Right hindlimb (tissue), 1 donor: ENCODE measurements at places on chromosomes 3 and 15.
A peak's percentile ranks its signal among the peaks of the same experiment; 100 is the strongest.

GRCh38 chr3:68033867-68034266, 379.5 kb upstream of the SUCLG2 start:
- no peak for DNase-seq

DNA sequence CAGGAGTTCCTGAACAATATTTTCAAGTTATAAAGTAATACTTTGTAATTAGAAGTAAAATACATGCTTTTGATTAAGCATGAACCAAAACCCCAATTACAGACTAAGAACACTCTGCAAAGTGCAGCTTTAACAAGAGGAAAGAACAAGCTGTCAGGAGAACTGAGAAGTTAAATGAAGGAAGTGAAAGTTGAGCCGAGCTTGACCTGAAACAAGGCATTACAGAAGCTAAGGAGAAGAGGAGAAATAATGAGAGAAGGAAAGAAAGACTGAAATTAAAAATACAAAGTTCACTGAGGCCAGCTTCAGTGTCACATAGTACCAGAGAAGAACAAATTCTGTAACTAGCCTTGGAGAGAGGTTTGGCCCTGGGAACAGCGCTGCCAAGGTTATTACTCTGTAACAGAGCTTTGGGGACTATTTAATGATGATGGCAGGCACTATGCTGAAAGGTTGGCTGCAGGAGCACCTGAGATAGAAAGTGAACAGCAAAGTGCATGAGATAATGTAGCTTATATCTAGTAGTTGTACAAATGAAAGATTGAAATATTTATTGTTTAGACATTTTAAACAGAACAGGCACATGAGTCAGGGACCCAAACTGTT, 241.9 kb upstream of the PEX5L start:
- no peak for DNase-seq

DNA sequence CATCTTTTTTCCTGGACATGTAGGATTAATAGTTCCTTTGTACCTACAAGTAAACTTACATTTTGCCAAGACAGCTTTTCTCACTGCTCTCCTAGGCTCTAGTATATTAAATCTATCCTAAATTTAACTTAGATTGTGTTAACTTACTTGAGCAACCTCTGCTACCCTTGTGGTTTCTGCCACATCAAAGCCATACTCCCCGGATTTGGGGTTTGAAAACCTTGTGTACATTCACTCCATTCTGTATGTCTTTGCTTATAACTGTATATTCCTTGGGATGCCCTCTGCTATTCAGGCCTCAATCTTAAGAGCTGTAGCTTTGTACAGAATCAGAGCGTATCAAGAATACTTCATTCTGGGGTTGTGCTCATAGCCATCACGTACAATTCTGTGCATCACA, 60.4 kb downstream of the ARIH1 start:
- DNase-seq: no peak

GRCh38 chr3:188154809-188155574, 1.0 kb downstream of the LPP start:
- no peak for DNase-seq

GRCh38 chr15:40436116-40436891, 4.4 kb upstream of the BAHD1 start:
- no peak for DNase-seq

DNA sequence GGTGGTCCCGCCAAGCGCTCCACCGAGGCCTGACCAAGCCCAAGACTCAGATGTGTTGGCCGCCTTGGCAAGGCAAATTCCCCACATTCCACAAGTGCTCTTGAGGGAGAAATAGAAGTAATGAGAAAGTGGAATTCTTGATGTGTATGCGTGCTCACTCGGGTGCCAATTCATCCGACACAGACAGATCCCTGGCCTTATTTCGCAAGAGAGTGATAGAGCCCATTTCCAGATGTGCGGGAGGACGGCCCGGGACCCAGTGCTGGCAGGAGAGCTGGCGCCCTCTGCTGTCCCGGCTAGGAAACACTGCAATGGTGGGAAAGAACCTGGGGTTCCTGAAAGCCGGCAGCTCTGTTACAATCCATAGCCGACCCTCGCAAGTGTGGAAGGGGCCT, 76.0 kb downstream of the HMG20A start:
- peak; percentile 96 for DNase-seq

- peak; percentile 70 for DNase-seq
Observed at GRCh38 chr3:101574388-101575112, 570 bp downstream of the PCNP start.

GRCh38 chr3:13053420-13053819, 19.8 kb downstream of the IQSEC1 start:
- DNase-seq: peak; percentile 65

GRCh38 chr3:196514350-196514716, 813 bp downstream of the SMCO1 start:
- DNase-seq: no peak

DNA sequence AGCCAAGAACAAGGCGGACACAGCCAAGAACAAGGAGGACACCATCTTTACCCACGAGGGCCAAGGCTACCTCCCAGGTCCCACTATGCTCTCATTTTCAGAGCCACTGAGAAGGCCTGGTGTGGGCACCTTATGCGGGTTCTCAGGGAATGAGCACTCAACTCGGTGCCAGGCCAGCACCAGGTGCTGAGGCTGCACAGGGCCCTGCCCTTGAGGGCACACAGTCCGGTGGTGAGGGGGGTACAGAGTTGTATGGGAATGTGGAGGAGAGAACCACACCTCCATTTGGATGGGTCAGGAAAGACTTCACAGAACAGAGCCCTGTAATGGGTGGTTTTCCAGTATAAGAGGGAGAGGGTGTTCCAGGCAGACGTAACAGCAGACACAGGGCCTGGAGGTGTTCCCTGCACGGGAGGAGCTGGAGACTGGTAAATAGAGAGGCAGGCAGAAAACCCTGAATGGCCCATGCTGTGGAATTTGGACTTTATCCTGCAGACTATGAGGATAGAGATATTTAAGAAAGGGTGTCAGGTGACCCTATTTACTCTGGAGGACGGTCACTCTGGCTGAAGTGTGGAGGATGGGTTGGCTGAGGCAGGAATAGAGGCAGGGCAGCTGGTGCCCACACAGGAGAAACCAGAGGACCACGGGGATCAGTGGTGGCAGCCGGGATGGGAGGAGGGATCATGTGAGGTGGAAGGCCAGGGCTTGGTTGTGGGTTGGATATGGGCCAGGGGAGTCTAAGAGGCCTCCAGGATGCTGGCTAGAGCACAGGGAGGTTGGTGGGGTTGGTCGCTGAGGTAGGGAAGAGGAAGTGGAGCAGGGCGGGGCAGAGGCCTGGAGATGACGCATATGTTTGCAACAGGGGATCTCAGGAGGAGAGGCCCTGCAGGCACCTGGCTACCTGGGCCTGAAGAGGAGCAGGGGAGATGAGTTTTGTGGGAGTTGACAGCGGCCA, 34.6 kb downstream of the CRABP1 start:
- no peak for DNase-seq

GRCh38 chr15:96372554-96372953, 42.1 kb downstream of the NR2F2 start:
- no peak for DNase-seq

DNA sequence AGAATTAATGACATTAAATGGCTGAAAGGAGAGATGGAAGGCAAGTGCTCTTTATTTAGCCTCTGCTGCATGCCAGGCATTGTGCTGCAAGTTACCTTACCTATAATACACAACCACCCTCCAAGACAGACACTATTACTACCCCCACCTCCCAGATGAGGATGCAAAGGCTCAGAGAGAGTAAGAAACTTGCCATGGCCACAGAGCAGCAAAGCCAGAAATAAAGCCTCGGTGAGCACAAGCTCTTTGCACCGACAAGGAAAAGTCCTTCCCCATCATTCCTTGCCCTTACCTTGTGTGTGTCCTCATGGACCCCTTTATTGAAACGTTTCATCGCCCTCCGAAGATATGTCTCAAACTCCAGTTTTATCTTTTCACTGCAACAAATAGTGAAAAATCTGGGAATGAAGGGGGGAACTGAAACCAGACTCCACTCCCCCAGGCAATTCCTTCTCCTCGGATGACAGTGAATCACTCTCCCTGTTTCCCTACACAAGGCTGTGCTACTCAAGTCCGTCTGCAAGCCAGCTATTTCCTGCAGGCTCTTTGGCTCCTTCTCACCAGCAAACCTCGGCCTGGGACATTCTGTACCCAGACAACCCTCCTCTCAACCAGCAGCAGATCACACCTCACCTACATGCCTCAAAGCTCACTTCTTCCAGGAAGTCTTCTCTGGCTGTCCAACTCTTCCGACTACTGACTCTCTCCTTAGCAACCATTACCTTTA, 11.4 kb downstream of the XPC start:
- DNase-seq: no peak

GRCh38 chr3:16319307-16319706, 54.3 kb downstream of the OXNAD1 start:
- no peak for DNase-seq

- DNase-seq: no peak
Observed at GRCh38 chr3:65837604-65838003, 201.1 kb downstream of the MAGI1 start.

- DNase-seq: peak; percentile 30
Observed at GRCh38 chr3:94303897-94304296, 241.0 kb downstream of the NSUN3 start.

GRCh38 chr3:47578119-47578632, 489 bp downstream of the CSPG5 start:
- DNase-seq: peak; percentile 65

- DNase-seq: peak; percentile 70
Observed at GRCh38 chr3:172201870-172202236, 162.5 kb downstream of the FNDC3B start.

GRCh38 chr15:99504071-99504822, 61.5 kb upstream of the MEF2A start:
- DNase-seq: no peak

GRCh38 chr15:93954985-93955571, 276.3 kb upstream of the MCTP2 start:
- no peak for DNase-seq

DNA sequence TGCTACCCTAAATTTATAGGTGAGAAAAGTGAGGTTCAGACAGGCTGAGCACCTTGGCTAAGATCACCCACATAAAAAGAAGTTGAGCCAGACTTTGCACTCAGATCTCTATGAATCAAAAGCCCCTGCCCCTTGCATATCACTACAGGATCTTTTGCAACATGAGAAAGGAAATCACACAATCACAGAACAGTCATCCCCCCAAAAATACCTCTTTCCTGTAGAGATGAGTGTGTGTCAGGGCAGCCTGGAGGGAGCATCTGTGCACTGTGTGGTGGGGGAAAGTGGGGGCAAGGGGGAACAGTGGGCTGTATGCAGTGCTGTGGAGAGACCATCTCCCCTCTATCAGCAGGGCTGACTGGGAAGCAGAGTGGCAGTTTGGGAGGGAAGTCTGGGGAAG, 46.6 kb downstream of the EPHB3 start:
- no peak for DNase-seq

DNA sequence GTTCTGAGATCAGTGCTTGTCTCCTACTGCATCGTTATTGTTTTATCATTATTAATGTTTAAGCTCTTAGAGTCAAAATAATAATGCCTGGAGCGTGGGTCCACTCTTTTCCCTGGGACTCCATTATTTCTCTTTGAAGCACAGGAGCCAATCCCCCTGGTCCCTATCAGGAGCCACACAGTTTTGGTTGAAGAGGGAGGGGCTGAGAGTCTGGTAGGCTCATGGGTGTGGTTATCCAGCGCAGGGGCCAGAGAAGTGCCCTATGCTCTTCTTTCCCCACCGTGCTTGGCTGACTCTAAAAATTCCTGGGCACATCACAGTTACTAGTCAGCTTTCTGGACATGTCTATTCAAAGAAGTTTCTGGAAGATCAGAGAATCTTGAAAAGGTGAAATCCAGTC, 121.5 kb downstream of the DNAJB8 start:
- DNase-seq: no peak

- no peak for DNase-seq
Observed at GRCh38 chr3:124607163-124607562, 123.1 kb upstream of the UMPS start.

GRCh38 chr3:2948882-2949281, 161.3 kb downstream of the IL5RA start:
- no peak for DNase-seq

GRCh38 chr3:69065318-69065964, 13.3 kb upstream of the TMF1 start:
- no peak for DNase-seq

DNA sequence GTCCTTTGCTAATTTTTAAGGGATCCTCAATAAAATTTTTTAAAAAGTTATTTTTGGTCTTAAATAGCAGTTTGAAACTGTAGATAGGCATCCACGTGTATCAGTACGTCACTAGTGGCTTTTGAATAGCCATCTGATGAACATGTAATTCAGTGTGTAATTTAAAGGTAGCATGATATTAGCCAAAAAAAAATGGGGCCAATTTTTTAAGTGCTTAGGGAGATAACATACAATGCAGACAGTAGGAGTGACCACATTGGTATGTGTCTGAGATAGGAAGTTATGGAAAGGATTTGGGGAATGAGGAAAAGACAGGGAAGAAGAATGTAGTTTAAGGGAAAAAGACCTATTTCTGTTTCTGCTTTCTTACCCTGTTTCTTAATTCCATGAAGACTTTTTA, 2.5 kb downstream of the AP4E1 start:
- no peak for DNase-seq

DNA sequence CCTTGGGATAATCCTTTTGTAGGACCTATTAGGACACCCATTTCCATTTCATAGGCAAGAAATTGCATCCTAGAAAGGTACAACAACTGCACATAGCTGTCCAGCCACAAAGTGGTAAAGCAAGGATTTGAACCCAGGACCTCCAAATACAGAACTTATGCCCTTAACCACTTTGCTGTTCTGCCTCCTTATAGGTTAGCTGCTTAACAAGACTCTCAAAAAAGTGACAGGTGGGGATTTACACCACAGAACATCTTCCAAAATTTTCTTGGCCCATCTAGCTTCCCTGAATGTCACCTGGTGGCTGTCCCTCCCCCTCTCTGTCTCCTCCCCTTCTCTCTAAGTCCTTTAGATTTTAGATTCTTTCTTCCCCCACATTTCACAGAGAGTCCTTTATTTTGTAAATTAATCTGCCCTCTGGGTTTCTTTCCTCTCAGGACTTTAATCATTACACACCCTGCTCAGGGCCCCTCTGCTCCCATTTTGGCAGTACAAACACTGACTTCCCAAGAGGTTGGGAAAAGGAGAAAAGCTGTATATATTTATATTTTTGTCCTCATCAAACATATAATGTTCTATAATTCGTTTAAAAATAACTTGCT, 120.6 kb downstream of the CPNE4 start:
- DNase-seq: no peak
